ENCODE measurements at places on chromosomes 7 and 10.

DNA sequence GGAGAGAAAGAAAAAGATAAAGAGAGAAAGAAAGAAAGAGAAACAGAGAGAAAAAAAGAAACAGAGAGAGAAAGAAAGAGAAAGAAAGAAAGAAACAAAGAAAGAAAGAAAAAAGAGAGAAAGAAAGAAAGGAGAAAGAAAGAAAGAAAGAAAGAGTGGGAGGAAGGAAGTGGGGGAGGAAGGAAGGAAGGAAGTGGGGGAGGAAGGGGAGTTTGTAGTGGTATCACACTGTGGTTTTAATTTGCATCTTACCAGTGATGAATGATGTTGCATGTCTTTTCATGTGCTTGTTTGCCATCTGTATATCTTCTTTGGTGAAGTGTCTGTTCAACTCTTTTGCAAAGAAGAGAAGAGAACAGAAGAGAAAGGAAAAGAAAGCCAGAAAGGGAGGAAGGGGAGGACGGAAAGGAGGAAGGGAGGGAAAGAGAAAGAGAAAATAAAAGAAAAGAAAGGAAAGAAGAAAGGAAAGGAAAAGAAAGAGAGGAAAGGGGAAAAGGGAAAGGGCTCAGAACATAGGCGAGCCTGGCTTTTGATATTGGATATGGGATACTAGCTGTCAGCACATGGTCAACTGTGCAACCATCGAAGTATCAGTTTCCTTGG is 79.2 kb upstream of the FRMD4A start:
- DNase-seq: no peak

- DNase-seq: no peak
Observed at GRCh38 chr10:63636812-63637211, 115.6 kb downstream of the REEP3 start.

- DNase-seq: no peak
Observed at GRCh38 chr10:45425621-45426563, 51.9 kb downstream of the ALOX5 start.

- no peak for DNase-seq
Observed at GRCh38 chr10:69051303-69051702, 36.6 kb upstream of the SRGN start.

DNA sequence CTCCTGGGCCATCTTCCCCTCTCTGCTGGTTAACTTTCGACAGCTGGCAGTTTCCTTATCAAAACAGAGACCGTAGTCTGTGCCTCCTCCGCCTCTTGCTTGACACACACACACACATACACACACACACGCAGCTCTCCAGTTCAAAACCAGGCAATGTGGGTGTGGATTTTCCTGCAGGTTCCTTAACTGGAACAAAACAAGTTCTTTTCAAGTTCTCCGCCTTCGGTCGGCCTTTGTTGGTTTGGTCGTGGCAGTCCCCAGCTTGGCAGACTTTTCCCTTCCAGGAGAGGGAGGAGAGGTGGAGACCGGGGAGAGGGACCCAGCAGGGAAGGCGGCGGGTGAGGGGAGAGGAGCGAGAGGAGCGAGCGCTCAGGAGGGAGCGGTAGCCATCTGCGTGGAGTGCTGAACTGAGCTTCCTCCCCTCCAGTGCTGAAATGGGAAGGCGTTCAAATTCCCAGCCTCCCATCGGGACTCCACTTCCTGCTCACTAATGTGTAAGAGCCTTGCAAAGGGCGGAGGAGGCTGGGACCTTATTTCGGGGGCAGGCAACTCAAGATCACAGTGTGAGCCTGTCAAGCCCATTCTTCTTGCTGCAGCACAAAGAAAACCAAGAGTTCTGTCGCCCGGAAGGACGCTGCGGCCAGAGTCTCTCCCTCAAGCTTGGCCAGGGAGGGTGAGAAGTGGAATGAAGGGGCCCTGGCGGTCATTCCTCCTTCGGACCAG is 120.6 kb downstream of the PRPF18 start:
- peak; percentile 7 for DNase-seq

DNA sequence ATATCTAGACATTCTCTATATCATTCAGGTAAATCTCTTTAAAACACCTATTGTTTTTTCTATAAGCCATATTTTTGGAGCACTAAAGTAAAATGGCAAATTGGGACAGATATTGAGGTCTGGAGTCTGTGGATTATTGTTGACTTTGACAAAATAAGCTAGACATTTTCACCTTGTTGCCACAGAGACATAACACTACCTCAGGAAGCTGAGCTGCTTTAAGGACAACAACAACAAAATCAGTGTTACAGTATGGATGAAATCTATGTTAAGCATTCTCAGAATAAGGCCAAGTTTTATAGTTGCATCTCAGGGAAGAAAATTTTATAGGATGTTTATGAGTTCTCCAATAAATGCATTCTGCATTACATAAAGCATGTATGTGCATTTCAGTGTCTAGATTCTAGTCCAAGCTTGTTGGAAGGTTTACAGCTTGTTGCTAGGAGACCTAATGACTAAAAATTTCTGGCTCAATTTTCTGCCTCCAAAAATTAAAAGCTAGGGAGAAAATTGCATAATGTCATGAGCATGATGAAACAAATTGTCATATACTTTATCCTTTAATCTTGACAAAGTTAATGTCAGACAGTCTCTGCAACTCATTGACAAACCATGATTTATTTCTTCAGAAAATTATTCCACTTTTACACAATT is 18.3 kb downstream of the LIPM start:
- DNase-seq: no peak

DNA sequence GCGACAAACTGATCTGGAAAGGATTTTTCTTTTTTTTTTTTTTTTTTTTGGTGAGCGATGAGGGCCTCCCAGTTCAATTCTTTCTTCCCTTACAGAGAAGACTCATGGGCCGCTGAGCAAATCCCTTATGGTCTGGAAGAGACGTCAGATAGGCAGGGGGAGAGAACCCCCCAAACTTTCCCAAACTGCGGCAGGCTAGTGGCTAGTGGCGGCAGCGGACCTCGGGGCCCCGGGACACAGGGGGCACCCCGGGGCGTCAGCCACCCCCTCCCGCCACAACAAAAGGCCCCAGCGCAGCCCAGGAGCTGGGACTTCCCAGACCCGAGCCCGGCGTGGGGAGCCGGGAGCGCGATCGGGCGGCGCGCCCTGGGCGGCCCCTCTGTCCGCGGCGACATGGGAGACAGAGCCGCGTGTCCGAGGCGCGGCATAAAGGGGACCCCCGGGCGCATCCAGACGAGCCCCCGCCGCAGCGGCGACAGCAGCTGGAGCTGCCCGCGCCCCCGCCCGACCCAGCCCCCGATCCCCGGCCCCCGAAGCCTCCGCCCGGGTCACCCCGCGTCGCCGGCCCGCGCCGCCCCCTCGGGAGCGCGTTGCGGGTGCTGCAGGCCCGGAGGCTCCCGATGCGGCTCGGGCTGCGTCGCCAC is 755 bp downstream of the FAM171A1 start:
- DNase-seq: peak; percentile 11

DNA sequence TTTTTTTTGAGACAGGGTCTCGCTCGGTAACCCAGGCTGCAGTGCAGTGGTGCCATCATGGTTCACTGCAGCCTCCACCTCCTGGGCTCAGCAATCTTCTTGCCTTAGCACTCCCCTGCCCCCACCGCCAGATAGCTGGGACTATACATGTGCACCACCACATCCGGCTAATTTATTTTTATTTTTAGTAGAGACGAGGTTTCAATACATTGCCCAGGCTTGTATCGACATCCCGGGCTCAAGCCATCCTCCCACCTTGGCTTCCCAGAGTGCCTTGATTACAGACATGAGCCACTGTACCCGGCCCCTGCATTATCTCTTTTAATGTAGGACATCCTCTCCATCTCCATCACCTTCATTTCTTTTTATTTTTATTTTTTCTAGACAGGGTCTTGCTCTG is 213.3 kb downstream of the CUX1 start:
- DNase-seq: no peak

DNA sequence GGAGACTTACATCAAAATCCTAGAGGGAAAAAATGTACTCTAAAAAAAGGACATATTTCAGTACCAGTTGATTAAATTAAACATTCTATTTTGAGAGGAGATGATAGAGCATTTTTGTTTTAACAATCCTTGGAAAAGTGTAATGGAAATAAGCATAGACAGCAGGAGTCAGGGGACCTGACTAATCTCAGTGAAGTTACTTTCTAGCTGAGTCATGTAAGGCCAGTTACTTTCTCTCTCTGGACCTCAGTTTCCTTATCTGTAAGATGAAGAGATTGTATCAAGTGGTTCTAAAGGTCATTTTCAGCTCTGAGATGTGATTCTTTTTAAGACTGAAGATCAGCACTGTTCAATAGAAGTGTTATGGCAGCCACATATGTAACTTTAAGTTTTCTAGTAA is 44.1 kb downstream of the VTI1A start:
- DNase-seq: no peak

DNA sequence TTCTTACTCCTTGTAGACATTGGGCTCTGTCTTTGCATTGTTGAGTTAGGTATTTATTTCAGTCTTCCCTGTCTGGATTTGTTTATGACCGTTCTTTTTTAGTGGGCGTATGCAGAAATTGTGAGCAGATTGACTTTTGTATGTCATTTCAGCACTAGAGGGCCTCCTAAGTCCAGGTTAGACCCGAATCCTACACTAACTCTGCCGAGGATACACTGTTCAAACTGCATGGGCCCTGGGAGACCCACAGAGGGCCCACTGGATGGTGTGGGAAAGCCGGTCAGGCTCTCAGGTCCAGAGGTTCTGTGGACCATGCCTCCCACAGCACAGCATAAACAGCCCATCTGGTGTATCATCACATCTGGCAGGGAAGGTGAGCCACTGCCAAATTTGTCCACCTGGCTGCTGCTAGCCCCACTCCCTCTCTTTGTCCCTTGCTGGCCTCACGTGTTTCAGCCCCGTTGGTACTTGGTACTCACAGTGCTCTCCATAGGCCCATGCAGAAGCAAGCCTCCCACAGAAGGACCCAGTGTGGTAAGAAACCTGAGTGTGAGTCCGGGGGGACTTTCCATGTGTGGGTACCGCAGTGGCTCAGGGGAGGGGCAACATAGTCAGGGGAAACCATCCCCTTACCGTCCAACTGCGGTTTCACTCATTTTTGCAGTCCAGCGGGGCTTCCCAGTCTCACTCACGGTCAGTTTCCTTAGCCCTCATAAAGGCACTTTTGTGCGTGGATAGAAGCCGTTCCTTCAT is 112.8 kb downstream of the APBB1IP start:
- DNase-seq: no peak

GRCh38 chr10:104306897-104307296 is 31.4 kb downstream of the ITPRIP start:
- DNase-seq: no peak

GRCh38 chr10:4046030-4046429 is 261.0 kb upstream of the KLF6 start:
- DNase-seq: no peak

GRCh38 chr10:120803972-120804371 is 47.2 kb upstream of the WDR11 start:
- no peak for DNase-seq

GRCh38 chr7:126803060-126803665 is 449.6 kb downstream of the GRM8 start:
- DNase-seq: no peak

DNA sequence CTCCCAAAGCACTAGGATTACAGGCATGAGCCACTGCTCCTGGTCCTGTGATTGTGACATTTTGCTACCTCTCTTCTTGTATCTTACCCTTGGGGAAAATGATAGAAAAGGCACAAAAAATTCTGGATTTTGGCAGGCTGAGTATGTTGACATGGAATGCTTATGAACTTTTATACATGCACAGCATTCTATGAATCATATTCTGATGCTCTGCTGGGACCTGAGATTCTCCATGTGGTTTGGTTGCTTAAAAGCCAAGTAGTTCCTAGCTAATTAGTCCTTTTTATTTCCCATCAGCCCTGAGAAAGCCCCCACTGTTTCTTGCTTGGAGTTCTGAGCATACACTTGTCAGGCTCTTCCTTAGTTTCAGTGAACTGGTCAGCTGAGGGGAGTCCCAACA is 8.3 kb upstream of the KAZALD1 start:
- no peak for DNase-seq

Measured in stimulated activated CD4-positive, alpha-beta T cell treated with anti-CD3 and anti-CD28 coated beads, Interleukin-12 subunit alpha, Interleukin-12 subunit beta, amount 100 ng/mL, for 4 hours (primary cell).